Activated CD8-positive, alpha-beta T cell treated with anti-CD3 and anti-CD28 coated beads for 36 hours (primary cell): ENCODE measurements at places on chromosomes 1 and 21. TPM values are rescaled to one million over a fixed set of nuclear protein-coding genes. Genes with fewer than 3 reads are reported as not detected.

- no peak for DNase-seq
Measured at GRCh38 chr21:15430023-15430422, 299.8 kb upstream of the USP25 start.

GRCh38 chr1:90359994-90360393 is 357.1 kb downstream of the BARHL2 start:
- no peak for DNase-seq

Gene SPRR2D
- total RNA-seq = not detected

Gene TAS1R1
- total RNA-seq = not detected

Gene AMY2B
- total RNA-seq = 6.1 TPM

DNA sequence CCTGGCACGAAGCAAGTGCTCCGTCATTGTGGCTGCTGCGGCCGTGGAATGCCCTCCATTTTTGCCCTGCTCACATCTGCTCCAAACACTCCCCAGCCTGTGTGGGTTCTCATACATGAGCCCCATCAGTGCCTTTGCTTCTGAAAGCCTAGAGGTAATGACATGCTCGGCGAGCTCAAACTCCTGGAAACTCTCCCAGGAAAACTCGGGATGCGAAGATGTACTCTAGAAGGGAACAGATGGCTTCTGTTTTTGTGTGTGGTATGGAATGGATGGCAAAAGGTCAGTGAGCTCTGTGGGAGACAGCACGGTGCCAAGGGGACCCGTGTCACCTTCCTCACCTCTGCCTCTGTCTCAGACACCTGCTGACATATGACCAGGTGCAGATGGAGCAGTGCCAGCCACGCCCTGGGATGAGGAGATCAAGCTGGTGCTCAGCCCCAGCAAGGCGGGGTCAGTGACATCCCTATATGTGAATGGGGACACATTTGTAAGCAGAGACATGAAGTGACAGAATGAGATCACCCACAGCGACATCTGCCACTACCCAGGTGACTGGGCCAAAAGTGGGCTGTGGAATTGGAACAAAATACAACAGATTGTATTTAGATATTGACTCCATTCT is 84.1 kb upstream of the COX20 start:
- no peak for DNase-seq

DNA sequence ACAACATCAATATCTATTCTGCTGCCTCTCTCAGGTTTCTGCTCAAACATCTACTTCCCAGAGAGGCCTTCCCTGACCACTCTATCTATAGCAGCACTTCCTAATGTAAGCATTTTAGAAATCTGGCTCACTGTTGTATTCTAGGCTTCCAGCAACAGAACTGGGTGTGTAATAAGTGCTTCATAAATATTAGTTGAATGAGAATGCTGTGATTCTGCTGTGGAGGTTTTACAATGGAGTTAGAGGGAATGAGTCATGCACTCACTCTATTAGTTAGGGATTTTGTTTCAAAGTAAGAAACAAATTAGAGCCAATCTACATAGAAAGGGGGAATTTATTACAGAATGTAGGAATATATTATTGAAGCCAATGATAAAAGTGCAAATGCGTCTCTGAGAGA is 38.6 kb upstream of the SLC35F3 start:
- no peak for DNase-seq

Gene EFNA1
- total RNA-seq = 0.59 TPM

- DNase-seq = no peak
Measured at GRCh38 chr1:82110366-82111254, 309.9 kb downstream of the ADGRL2 start.

DNA sequence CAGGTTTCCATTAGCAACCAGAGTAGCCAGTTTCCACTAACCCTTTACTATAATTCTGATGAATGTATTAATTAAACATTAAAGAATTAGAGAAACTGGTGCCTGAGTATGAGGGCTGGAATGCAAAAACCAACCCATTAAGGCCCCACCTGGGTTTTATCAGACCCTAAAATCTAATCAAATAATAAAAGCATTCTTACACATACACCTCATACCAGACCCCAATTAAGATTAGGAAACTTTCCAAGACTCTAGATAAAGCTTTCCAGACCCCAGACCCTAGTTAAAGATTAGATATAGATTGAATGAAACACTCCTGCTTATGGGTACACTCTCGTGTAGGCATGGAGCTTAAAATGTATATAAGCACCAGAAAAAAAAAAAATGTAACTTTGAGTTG is 581.3 kb upstream of the BEND5 start:
- DNase-seq = no peak

Gene NECTIN4
- total RNA-seq = not detected

Gene ASTN1
- total RNA-seq = not detected

Gene TSEN15
- total RNA-seq = 48.2 TPM

- no peak for DNase-seq
Measured at GRCh38 chr21:31459457-31459856, 115.4 kb upstream of the TIAM1 start.

DNA sequence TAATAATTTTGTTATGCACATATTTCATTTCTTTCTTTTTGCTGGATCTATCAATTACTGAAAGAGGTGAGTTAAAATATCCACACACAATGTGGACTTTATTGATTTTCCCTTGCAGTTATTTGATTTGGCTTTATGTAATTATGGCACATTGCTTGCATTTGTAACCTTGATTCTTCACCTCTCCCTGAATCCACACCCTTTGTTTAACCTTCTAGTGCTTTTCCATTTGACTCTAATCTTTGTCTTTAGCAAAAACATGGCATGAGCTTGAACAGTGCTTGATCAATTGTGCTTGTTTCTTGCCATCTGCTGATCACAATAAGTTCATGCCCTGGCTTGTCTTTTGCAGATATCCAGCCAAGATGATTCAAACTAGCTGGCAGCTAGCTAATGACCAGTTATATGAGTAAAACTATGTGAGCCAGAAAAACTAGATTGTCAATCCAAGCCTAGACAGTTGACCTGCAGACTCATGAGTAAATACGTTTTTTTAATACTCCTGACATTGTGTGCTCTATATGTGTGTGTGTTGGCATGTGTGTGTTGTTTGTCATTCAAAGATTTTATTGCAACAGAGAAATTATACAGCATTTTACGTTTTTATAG is 899.2 kb downstream of the NCAM2 start:
- no peak for DNase-seq

DNA sequence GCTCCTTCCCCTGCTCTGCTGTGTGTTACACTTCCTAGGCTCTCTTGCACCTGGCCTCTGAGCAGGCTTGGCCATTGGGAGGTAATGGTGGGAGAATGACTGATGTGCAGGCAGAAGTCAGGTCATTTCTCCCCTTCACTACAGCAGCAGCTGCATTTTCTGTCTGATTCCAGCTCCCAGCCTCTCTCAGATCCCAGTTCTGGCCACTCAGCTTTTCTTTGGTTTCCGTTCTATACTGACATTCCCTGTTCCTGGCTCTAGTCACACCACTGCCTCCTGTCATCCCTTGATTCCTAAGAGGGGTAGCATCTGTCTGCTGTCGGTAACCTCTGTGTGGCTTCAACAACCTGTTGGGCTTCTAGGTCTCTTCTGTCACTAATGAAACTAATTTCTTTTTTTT is 127.7 kb upstream of the HOOK1 start:
- no peak for DNase-seq

DNA sequence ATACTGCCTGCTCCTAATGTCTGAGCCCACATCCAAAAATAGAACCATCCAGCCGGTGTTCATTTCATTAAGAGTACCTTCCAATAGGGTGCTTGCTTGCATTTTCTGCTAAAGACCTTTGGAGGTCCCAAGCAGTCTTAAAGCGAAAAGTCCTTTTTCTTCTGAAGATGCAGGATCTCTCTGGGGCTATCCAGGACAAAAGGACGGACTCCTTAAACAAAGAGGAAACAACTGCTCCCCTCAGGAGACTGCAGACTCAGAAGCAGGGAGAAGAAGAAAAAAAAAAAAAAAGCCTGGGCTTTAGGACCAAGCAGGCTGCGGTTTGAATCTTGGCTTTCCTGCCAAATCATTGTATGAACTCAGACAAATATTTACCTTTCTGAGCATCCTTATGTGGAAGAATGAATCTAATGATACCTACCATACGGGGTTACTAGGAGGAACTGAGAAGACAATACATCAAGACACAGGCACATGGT is 204.0 kb downstream of the PLPP3 start:
- no peak for DNase-seq

DNA sequence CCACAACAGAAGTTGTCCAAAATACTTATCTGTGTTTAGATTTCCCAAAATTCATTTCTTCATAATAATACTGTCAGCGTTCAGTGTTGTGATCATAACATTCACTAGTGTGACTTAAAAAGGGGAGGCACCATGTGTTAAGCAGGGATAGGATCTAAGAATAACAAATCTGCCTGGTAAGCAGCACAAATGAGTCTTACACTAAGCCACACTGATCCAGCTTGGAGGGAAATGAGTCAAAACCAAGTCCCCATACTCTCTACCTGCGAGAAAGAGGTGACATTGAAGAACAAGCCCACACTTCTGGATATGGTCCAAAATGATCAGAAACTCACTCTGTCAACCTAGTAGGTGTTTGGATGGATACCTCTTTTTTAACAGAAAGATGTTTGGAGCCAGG is 145.5 kb downstream of the CRB1 start:
- no peak for DNase-seq

Gene FMOD
- 1.4 TPM for total RNA-seq

- DNase-seq = no peak
Measured at GRCh38 chr1:218939095-218939494, 234.6 kb upstream of the LYPLAL1 start.

Gene OPRD1
- not detected for total RNA-seq

DNA sequence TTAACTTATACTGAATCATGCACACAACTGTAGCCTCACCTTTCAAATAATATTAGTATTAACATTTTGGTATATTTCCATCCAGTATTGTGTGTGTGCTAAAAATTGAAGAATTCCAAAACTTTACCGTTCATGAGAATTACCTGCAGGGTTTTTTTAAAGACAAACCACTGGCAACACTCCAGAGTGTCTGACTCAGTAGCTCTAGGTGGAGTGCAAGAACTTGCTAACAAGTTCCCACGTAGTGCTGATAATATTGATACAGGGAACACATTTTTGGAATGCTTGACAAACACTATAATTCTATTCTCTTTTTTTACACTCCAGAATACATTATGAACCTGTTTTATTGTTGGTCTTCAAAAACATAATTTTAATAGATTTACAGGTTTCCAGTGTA is 27.7 kb upstream of the SLC5A9 start:
- DNase-seq = no peak

Gene PRR9
- not detected for total RNA-seq

Gene KCNE2
- not detected for total RNA-seq

Gene CRYBG2
- total RNA-seq = 6.4 TPM

Gene IL19
- not detected for total RNA-seq

- DNase-seq = no peak
Measured at GRCh38 chr1:76500116-76500515, 367.2 kb upstream of the ST6GALNAC5 start.

- no peak for DNase-seq
Measured at GRCh38 chr1:198416296-198416695, 124.2 kb downstream of the ATP6V1G3 start.

GRCh38 chr1:160855181-160855981 is 7.3 kb downstream of the CD244 start:
- DNase-seq = peak; percentile 76

DNA sequence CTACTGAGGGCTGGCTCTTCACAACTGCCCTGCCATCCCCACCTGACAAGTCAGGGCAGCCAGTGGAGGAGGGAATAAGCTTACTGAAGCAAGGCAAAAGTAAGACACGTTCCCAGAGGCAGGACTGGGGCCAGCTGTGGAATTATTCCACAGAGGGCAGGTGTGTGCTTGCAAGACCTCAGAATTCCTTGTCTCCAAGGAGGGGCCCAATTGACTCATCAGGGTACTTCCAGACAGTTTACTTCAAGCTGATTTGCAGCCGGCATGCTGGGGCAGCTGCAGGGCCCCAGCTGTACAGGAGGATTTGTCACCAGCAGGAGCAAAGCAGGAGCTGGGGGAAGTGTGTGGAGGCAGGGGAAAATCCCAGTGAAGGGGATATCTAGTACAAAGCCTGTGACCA is 167.5 kb upstream of the CAMK1G start:
- no peak for DNase-seq

GRCh38 chr1:95127380-95127779 is 10.2 kb downstream of the TLCD4 start:
- DNase-seq = no peak

DNA sequence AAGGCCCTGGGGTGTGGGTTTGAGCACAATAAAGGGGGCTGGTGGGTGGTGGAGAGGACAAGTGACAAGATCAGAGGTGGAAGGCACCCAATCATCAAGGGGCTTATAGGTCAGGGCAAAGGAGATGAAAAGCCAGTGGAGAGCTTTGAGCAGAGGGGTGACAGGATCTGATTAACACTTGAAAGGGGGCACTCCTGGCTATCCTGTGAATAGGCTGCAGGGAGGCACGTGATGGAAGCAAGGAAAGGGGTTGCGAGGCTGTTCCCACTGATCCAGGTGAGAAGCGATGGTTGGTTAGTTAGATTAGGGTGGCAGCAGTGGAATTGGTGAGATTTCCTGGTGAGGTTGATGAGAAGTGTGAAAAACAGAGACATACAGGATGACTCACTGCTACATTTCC is 80.6 kb downstream of the WLS start:
- DNase-seq = no peak

Gene TCP10L
- 0.63 TPM for total RNA-seq

DNA sequence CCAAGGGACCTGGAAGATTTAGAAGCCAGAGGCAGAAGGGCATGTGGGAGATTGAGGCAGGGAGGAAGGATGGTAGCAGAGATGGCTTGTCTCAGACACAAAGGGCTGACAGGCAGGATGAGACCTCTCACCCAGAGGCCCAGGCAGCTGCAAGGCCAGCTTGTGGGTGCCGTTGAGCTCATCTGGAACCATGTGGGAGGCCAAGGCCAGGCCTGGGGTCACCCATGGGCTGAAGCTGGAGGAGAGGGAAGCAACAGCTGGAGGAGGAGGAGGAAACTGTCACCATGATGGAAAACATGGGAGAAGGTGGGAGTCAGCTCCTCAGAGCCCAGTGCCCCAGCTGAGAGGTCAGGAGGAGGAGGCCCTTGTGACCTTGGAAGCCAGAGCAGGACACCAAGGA is 6.4 kb downstream of the CRABP2 start:
- no peak for DNase-seq

Gene LCE1D
- not detected for total RNA-seq

DNA sequence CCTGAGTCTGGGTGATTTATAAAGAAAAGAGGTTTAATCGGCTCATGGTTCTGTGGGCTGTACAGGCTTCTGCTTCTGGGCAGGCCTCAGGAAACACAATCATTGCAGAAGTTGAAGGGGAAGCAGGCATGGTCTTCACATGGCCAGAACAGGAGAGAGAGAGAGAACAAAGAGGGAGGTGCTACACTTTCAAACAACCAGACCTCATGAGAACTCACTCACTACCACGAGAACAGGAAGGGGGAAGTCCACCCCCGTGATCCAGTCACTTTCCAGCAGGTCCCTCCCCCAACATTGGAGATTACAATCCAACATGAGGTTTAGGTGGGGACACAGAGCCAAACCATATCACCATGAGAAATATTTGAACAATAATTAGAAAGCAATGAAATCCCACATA is 222.9 kb downstream of the FAM72C start:
- DNase-seq = no peak

GRCh38 chr21:45952974-45953373 is 28.6 kb upstream of the COL6A1 start:
- DNase-seq = no peak

GRCh38 chr1:38037221-38037939 is 9.2 kb downstream of the POU3F1 start:
- no peak for DNase-seq

GRCh38 chr1:30331415-30332065 is 391.8 kb downstream of the MATN1 start:
- DNase-seq = no peak

GRCh38 chr1:117567435-117567834 is 38.4 kb upstream of the TENT5C start:
- no peak for DNase-seq

GRCh38 chr1:247494767-247495166 is 36.9 kb upstream of the OR2B11 start:
- DNase-seq = no peak
